ENCODE measurements at places on chromosomes 1 and 21.

- DNase-seq: no peak
These were observed 10.7 kb downstream of the NRIP1 start for GRCh38 chr21:15054089-15054488.

GRCh38 chr21:18253221-18253620 lies 8.6 kb downstream of the CHODL start:
- no peak for DNase-seq

GRCh38 chr1:25245809-25246599 lies 1.2 kb downstream of the RSRP1 start:
- DNase-seq: no peak

GRCh38 chr1:31715087-31715872 lies 11.5 kb upstream of the COL16A1 start:
- DNase-seq: peak; percentile 72

GRCh38 chr1:116107371-116107770 lies 3.8 kb upstream of the MAB21L3 start:
- no peak for DNase-seq

DNA sequence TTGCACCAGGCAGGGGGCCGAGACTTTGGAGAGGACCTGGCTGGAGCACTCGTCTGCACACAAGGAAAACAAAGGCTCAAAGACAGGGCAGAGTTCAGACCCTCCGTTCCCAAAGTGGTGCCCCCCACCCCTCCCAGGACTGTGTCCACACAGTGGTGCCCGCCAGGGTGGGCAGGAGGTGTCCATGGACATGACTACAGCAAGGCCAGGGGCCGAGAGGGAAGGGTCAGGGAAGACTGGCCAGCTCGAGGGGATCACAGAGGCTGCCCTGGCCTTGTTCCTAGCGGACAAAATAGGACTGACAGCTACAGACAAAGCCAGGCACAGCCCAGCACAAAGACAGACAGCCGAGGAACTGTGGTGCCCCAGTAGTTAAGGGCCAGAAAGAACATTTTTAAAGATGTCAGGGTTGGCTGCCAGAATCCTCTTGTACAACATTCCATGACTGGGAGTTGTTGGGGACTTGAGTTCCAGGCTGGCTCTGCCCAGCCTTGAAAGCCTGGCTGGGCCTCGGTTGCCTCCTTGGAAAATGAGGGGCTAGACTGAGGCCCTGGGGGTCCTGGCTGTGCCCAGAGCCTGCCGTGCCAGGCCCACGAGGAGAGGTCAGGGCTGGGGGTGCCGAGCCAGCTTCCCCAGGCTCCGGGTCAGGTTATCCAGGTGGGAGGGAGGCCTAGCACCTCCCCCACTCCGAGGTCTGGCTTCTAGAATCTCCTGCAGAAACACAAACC lies 63.7 kb downstream of the SLX9 start:
- DNase-seq: peak; percentile 21

- no peak for DNase-seq
These were observed 524.2 kb downstream of the KIF26B start for GRCh38 chr1:245678860-245679411.

GRCh38 chr1:212231372-212231771 lies 53.8 kb upstream of the PPP2R5A start:
- DNase-seq: no peak

DNA sequence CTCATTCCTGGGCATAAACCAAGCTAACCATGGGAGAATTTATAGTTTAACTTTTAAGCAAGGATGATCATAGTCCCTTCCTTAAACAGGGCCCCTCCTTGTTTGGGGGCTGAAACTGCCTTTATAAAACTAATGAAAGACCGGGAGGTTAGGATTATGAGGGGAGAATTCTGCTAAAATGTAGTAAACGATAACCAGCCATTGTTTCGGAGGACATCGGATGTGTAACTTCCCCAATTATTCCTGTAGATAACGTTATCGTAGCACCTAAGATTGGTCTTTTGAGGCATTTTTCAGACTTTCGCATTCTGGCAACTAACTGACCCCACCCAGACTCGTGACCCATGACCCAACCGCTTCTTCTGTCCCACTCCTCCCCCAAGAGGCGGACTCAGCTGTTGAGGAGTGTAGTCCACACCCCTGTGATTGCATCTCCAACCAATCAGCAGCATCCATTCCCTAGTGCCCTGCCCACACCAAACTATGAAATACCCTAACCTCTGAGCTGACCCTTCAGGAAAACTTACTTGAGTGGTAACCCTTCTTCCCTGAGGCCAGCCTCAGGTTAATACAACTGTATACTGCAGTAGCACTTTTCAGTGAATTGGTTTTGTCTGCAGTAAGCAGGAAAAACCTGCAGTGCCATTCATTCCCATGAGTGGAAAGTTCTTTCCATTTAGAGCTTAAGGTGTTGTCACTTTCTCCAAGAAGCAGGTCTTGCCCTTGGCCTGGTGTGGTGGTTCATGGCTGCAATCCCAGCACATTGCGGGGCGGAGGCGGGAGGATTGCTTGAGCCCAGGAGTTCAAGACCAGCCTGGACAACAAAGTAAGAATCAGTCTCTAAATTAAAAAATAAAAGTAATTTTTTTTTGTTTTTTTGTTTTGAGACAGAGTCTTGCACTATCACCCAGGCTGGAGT lies 823 bp upstream of the SYF2 start:
- peak; percentile 62 for DNase-seq

- DNase-seq: no peak
These were observed 18.6 kb downstream of the TMEM201 start for GRCh38 chr1:9607352-9607751.

DNA sequence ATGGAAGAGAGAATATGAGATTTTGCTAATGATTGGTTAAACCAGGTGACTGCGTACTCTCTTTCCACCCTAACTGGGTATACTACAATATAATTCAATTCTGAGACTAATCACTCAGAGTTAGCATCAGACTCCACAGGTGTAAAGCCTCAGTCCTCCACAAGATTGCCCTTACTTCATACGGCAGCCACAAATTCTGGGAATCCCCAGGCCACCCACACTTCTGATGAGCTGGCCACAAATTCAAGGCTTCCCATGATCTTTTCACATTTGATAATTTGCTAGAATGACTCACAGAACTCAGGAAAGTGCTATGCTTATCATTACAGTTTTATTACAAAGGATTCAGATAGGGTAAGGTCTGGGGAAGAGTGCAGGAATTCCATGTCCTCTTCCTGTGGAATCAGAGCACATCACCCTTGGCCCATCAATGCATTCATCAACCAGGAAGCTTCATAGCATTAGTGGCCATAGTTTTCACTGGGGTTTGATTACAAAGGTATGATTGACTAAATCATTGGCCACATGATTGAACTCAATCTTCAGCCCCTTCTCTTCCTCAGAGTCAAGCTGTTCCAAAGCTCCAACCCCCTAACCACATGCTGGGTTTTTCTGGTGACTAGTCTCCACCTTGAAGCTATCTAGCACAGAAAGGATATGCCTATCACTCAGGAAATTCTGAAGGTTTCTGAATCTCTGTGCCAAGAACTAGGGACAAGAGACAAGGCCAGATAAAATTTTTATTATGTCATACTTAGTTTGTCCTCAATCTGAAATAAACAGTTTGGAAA lies 131.7 kb downstream of the HHIPL2 start:
- DNase-seq: no peak

DNA sequence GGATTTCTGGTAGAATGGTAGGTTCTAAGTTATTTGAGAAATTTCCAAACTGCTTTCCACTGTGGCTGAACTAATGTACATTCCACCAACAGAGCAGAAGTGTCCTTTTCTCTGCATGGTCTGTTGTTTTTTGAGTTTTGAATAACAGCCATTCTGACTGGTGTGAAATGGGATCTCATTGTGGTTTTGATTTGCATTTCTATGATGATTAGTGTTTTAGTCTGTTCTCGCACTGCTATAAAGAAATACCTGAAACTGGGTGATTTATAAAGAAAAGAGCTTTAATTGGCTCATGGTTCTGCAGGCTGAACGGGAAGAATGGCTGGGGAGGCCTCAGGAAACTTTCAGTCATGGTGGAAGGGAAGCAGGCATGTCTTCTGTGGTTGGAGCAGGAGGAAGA lies 80.3 kb downstream of the SDCCAG8 start:
- no peak for DNase-seq

- DNase-seq: no peak
These were observed 15.2 kb upstream of the HMCN1 start for GRCh38 chr1:185719021-185719420.

- no peak for DNase-seq
These were observed 19.0 kb upstream of the POGZ start for GRCh38 chr1:151478140-151478812.

DNA sequence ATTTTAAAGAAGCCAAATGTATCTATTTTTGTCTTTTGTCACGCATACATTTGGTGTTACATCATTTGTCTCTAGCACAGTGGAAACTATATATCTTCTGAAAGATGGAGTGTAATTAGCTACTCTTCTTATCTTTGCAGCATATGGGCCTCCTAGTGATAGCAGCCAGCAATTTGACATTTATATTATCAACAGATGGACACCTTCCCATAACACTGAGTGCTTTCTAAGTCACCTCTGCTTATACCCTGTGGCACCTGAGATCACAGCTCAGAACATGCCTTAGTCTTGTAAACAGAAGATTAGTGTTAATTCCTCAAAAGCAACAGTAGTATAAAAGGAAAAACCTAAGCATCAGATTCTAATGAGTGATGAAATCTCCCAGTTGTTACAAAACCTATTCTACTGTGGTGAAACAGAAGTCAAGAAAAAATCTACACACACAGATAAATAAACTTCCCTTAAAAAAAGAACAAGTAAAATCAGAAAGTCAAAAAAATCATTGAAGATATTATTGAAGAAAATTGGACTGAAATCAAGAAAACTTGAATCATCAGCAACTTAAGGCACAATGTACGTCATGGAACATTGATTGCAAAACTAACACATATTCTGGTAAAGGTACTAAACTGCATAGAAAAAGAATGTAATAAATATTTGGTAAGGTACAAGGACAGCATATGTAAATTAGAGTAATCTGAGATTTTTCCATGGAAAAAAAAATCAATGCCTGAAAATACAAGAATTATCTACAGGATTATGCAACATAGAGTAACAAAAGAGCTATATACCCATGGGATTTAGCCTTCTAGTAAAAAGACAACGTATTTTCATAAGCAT lies 61.7 kb downstream of the KCNT2 start:
- DNase-seq: no peak

DNA sequence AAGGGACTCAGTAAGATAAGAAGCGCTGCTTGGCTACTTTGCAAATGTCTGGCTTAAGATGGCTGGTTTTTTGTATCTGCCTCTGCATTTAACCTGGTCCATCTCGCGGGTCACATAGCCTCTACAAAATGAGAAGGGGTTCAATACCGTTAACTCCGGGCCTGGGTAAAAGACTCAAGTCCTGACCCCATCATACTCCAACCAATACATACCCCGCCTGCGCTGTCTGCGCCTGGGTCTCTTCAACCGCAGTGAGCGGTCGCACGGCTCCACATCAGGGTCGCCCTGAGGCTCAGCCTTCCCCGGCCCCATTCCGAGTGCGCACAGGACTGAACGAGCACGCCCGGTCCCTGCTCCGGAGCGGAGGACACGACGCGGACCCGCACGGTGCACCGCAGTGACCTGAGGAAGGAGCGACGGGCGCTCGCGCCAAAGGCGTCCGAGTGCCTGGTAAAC lies 558 bp upstream of the PGD start:
- no peak for DNase-seq

DNA sequence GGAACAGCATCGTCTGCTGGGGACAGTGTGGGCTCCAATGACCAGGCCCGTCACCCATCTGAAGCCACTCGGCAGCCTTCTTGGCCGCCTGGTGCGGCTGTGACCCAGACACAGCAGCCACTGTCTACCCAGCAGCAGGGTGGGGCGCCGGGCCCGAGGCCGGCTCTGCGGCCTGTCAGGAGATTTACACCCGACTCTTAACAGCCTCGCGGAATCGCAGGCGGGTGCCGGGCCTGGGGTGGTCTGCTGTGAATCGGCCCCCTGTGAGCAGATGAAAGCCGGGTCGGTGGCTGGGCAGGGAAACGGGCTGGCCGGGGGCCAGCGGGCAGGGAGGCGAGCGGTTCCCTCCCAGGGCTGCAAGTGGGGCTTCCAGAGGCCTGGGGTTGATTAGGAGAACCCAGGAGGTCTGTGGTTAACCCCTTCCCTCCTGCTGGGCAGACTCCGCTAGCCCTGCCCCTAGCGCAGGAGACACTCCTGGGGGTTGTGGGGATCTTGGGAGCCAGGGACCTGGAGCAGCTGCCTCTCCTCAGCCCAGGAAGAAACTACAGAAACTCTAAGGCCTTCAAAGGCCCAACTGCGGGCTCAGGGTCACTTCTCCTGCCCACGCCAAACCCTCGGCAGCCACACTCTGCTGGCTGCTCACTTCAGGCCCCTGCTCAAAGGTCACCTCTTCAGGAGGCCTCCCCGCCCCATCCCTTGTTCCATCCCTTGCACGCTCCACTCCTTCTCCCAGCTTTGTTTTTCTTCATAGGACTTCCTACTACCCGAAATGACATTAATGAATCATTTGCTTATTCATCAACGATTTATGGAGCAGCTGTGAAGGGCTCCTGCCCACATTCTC lies 15.6 kb downstream of the RUNX3 start:
- DNase-seq: peak; percentile 27

DNA sequence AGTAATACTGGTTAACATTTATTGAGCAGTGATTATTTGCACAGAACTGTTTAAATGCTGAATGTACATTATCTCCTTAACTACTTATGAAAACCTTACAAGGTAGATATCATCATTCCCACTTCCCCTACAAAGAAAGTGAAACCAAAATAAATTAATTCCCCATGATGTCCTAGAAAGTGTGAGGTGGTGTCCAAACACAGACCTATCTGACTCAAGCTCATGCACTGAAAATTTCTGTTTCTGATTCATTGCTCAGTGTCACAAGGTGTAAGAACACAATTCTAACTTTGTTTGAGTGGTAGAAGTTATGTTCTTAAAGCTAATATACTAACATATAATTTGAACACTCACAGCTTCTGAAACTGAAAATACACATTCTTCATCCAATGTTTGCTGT lies 178.7 kb downstream of the MRPL39 start:
- DNase-seq: no peak

DNA sequence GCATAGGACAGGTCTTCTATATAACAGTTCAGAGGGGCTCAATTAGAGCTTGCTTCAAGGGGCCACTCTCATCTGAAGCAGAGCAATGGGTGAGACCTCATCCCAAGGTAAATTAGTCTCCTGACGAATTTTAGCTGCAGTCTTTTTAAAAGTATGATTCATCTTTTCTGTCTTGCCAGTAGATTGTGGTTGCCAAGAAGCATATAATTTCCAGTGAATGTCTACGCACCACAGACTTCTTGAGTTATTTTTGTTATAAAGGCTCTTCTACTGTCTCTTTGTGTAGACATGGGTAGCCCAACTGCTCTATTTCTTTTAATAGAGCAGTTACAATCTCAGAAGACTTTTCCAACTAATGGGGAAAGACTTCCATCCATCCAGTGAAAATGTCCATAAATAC lies 108.9 kb upstream of the FMN2 start:
- no peak for DNase-seq

GRCh38 chr1:65265651-65266351 lies 43.5 kb upstream of the DNAJC6 start:
- DNase-seq: peak; percentile 72

- peak; percentile 56 for DNase-seq
These were observed 25.1 kb downstream of the NENF start for GRCh38 chr1:212457740-212458338.

DNA sequence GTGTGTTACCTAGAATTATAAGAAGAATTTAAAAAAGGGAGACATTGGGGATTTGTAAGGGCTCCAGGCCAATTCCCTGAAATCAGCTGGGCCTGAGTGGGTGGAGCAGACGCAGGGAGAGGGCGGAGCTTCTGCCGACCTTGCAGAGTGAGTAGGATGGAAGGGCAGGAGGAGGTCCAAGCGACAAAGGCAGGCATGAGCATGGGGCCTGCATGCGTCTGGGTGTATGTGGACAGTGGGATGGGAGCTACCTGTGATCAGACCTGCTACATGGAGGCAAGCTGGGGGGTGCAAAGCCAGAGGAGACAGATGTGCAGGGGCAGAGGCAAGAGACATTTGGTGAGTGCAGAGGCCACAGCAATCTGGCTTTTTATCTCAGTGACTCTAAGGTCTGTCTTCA lies 105.3 kb upstream of the OLIG2 start:
- no peak for DNase-seq

Measured in midbrain (tissue), 1 donor.